ENCODE measurements at places on chromosomes 6 and 20.

- DNase-seq: no peak
Measured at GRCh38 chr20:53180928-53181362, 208.8 kb downstream of the TSHZ2 start.

- DNase-seq: no peak
Measured at GRCh38 chr20:49891476-49892110, 23.7 kb downstream of the SPATA2 start.

- DNase-seq: no peak
Measured at GRCh38 chr6:153130515-153131036, 506 bp downstream of the RGS17 start.

DNA sequence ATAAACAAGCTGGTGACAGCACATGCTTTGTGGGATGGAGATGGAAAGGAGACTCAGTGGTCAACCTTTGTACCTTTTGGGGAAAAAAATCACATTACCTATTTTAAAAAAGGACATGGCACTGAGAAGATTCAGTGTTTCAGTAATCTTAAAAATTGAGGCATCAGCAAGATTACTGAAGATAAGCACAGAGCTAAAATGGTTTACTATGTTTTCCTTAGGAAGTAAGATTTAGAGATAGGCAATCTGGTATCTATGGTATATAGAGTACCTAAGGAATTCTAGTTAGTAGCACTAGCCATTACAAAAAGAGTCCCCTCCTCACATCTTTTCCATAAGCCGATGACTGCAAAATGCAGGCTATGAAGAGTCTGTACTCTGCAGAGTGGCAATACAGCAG is 35.7 kb downstream of the TOMM6 start:
- no peak for DNase-seq

GRCh38 chr6:170439366-170440361 is 113.4 kb downstream of the PSMB1 start:
- no peak for DNase-seq

DNA sequence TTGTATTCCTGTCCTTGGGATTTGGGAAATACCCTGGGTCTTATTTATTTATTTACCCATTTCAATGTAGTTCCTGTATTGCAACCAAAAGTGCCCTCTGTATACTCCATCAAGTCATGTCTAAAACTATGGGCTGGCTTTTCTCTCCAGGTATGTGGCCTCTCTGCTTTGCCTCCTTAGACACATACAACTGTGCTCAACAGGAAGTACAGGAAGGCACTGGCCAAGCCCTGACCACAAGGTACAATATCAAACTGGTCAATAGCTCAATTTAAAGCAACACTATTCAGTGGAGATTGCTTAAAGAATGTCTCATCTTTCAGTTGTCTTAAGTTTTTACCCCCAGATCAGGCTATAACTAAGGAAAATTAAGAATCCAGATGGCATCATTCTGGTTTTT is 42.3 kb upstream of the SLC24A3 start:
- DNase-seq: no peak

DNA sequence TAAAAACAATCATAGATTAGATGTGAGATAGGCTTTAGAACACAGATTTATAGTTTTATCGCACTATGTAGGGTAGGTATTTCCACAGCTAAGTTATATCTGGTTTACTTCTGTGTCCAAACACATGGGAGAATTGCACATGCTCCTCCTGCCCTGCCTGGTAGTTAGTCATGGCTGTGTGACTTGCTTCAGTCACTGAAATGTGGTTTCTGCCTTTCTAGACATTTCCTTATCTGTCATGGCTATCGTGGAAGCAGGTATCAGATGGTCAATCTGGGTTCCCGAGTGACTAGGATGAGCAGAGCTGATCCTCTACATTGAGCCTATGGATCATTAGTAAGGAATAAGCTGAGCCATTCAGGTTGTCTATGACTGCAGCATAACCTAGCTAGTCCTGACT is 117.8 kb upstream of the GMDS start:
- no peak for DNase-seq

GRCh38 chr6:141097471-141097870 is 1035.3 kb upstream of the GJE1 start:
- no peak for DNase-seq

DNA sequence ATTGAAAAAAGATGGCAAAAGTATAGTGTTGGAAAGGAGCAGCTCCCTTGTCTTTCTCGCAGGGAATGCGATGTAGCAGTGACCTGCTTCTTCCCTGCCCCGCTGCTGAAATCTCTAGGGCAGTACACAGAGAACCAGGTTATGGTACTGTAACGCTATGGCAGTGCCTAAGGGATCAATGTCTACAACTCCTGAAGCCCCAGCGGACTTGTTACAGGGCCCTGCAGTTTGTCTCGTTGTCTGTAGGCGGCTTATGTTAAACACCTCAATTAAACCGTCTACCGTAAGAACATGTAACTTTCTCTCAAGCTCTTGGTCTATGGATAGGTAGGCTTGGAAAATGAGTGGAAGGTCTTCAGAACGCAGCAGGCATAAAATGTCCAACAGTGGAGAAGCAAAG is 44.8 kb upstream of the SLC17A4 start:
- no peak for DNase-seq

- DNase-seq: peak; percentile 34
Measured at GRCh38 chr6:159692303-159693127, 526 bp downstream of the SOD2 start.

DNA sequence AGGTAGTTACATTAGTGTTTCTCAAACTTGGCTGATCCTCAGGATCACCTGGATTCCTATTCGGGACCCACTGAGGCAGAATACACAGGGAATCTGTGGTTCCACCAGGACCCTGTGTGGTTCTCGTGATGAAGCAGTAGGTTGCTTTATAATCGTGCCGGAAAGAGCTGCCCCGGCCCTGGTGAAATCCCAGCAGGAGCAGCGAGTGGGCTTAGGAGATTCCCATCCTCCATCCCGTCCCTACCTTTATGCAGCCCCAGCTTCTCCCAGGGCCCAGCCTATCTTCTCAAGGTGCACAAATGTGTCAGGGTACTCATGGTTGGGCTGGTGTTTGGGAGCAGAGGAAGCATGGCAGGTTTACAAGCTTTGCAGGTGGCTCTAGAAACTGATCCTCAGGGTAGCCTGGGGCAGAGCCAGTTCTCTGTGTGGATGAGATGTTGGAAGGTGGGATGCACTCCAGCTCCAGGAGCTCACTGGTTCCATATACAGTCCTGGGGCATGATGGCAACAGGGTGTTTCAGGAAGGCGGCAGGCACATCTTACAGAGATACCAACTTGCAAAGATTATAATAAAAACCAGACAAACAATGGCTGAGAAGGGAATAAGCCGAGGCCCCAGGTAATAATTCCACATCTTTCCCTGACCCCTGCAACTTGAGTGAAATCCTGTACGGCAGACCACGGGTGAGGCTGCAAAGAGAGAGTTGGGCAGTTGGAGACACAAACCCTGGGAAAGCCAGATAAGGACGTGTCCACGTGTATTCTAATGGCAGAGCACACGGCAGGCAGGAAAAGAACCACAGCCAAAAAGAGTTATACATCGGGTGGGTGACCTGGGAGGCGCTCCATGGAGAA is 5.9 kb downstream of the SLC22A1 start:
- DNase-seq: no peak

GRCh38 chr6:163701762-163702161 is 287.2 kb downstream of the QKI start:
- no peak for DNase-seq

DNA sequence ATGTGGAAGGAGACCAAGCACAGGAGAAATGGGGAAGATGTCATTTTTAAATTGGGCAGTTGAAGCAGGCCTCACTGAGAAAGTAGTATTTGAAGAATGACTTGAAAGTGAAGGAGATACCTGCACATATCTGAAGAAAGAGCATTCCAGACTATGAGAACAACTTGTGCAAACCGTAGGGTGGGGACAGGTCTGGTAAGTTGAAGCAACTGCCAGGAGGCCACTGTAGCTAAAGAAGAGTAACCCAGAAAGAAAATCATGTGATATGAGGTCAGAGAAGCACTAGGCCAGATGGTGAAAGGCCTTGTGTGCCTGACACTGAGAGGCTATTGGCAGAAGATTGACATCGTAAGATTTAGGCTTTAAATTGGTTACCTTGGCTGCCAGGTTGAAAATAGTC is 4.7 kb upstream of the SUPT3H start:
- DNase-seq: no peak

DNA sequence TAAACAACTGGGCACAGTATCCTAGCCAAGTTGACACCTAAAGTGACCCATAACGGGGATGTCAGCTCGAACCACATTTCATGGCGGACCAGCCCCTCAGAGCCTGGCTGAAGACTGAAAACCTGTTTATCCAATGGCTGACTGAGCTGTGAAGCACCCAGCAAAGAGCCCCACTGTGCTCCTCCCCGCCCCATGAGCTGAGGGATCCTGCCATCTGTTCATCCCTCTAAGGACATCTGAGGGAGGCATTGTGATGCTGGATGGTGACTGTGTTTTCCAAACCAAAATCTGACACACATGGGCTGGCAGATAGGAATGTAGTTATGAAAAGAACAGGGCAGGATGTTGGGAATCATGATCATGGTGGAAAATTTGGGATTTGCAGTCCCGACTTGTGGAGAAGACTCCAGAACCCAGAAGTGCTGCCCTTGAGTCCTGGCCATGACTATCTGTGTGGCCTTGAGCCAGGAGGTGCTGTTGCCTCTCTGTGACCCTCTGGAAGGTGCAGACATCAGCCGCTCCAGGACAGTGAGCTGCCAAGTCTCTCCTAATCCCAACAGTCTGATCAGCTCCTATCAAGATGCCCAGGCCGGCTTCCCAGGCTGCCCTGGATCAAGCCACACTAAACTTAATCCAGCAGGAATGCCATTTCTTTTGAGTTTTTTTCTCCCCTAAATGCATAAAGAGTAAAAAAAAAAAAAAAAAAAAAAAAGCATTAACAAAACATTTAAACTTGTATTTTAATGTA is 5.7 kb downstream of the EDN3 start:
- DNase-seq: no peak

DNA sequence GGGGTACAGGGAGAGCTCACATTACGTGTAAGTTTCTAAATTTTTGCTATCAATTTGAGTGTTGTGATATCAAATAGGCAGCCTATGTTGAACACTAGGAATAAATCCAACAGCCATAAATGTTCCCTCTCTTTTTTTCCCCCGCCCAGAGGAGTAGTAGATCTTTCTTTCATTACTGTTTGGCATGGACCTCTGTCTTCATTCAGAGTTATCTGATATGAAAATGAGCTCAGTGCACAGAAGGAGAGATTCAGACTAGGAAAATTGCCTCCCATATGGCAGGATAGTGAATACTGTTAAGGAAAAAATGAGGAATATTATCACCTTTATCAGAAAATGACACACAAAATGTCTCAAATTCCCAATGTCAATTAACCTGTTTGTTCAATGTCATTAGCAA is 110.0 kb upstream of the EYS start:
- no peak for DNase-seq

GRCh38 chr20:5116875-5117274 is 2.9 kb downstream of the PCNA start:
- no peak for DNase-seq

DNA sequence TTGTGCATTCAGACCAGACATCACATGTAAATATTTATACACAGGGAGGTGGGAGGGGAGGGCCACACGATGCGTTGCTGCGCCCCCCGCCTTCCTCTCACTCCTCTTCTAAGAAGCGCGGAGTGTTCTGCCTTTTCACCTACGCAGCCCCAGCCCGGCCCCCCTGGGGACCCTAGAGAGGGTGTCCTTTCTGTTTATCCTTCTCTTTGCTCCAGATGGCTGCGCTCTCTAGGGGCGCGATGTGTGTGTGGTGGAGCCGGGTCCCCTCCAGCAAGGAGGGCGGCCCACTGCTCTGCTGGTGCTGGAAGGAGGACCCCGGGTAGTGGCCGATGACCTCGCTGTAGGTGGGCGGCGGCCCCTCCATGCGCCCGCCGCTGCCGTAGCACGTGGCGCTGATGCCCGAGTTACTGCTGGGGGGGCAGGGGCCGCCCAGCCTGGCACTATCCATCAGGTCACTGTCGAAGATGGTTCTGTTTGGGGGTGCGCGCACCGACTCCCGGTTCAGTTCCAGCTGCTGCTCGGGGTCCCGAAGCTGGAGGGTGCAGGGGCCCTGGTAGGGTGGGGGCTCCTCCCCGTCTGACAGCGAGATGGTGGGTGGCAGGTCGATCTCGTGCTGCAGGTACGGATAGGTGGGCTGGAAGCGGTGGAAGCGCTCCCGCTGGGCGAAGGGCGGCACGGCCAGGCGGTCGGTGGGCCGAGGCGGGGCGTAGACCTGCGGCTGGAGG is 31.8 kb upstream of the ZBP1 start:
- no peak for DNase-seq

DNA sequence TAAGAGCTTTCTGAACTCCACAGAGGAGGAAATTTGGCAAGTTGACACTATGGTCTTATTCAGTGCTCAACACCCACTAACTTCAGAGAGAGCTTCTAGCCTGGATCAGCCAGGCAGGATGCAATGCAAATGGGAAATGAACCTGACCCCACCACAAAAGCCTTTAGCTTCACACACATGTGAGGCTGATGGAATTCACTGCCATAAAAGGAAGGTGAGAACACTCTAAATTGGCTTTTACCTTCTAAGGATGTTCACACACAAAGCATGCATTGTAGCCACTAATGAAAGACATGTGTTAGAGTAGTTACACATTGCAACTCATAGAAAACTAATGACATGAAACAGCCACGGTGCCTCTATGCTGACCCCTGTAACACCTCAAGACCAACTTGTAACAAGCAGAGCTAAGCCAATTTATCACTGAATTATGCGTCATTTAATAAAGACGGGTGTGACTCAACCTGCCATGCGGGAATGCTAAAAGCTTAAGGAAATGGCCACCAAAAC is 262.1 kb downstream of the HACE1 start:
- no peak for DNase-seq

- peak; percentile 61 for DNase-seq
Measured at GRCh38 chr20:381581-382290, 1.2 kb downstream of the TRIB3 start.

- no peak for DNase-seq
Measured at GRCh38 chr6:98041056-98041455, 758.0 kb upstream of the MMS22L start.

DNA sequence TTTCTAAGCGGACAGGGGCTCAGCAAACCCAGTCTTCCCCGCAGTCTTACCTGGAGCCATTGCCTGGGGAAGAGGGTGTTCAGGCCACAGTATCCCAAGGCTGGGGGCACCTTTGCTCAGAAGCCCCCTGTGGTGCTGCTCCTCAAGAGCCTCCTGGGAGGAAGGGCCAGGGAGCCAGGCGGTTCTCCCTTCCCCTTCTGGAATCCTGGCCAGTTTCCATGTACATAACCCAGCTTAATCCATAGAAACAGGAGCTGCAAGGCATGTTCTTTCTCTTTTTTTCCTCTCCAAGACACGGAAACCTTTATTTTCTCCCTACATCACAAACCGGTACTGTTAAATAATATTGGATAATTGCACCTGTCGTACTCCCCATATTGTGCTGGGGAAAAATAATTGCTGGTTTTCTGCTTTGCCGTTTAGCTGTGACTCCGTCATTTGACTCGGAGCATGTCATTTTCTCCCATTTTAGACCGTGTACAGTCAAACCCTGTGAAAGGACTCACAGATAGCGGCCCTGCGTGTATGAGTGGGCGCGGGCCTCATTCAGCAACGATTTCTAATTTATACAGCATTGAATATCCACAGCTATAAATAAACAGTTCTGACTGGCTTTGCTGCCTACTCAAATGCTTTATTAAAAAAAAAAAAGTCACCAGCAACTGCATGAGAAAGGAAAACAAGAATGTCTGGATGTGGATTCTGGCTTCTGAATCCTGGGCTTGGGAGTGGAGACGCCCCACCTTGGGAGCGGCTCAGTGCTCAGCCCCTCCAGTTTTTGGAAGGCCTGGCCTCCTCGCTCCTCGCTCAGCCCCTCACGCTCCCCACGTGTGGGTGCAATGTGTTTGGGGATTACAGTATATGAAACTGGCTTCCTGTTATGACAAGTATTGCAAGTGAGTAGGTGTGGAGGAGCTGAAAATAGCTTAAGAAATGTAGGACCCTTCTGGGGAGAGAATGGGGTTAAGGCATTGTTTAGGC is 67.3 kb downstream of the ADTRP start:
- no peak for DNase-seq

Data from stimulated activated CD8-positive, alpha-beta memory T cell treated with anti-CD3 and anti-CD28 coated beads, Interleukin-15, amount 100 ng/mL, for 4 hours (primary cell).